ENCODE measurements at places on chromosomes 5 and 9.

- DNase-seq = no peak
These were observed 16.7 kb upstream of the CD74 start for GRCh38 chr5:150429410-150429873.

DNA sequence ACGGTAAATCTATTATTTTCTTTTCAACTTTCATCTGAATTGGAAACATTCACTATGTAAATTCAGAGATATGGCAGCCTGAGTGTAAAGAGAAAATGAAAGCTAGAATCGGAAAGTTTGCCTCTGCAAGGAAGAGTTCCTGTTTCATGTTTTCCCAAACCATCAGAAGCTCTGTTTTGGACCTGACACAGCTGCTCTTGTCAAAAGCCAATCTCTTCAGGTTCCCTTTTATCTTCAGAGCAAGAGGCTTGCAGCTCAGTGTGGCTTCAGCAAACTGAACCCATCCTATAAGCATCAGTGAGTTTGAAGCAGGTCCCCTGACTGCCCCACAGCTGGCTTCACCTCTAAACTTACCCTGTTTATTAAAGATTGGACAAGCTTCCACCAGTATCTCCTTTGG lies 1099.7 kb downstream of the DTWD2 start:
- DNase-seq = no peak

DNA sequence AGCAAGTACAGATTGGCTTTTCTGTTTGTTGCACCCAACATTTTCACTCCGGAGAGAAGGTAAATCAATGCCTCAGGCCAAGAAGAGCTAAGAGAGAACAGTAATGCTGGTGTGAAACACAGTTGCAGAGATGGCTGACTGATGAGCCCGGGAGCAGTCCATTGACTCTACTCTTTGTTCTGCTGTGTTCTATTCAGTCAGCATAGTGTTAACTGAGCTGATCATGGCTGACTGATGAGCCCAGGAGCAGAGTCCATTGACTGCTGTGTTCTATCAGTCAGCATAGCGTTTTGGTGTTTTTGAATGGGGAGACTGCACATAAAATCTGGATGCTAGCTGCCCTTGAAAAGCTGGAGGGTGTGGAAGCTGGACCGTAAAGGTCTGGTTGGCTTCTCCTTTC lies 141.4 kb downstream of the FRMD3 start:
- DNase-seq = no peak

DNA sequence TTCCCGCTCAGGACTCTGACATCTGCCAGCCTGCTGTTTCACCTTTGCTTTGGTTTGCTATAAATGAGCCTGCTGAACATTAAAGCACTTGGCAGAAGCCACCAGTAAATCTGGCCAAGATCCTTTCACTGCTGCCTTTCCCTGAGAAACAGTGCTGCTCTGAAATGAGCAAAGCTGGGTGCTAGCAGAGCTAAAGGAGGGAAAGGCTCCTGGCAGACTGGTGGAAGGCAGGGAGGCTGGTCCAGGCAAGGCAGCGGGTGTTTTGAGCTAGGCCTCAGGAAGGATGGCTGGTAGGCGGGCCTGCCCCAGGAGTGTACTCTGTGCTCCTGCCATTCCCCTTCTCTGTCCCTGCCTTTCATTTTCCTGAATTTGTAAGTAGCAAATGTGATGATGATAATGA lies 52.5 kb upstream of the PTGS1 start:
- DNase-seq = no peak

DNA sequence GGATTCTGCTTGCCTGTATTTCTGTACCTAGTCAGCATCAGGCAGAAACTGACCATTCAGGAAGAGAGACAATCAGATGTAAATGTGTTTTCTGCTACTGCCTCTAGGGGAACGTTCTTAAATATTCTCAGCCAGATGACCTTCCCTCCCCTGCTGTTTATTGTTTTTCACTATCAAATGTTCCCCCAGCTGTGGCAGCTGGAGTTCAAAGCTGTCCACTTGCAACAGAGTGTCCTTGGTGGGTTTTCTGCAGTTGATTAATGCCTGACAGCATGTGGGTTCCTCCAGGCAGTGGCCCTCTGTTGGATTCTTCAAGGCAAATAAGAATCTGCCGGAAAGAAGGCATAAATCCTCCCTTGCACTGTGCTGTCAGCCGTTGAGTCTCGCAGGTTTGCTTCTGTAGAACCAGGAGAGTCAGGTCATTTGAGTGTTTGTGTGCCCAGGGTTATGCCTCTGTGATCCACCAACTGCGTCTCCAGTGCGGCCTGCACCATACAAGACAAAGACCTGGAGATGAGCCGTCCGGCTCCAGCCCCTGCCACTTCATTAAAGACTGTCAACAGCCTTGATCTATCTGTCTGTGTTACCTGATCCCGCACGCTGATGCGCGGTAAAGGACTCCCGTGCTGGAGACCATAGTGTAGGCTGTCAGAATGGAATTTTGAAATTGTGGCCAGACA lies 203.4 kb downstream of the GADD45G start:
- DNase-seq = no peak

DNA sequence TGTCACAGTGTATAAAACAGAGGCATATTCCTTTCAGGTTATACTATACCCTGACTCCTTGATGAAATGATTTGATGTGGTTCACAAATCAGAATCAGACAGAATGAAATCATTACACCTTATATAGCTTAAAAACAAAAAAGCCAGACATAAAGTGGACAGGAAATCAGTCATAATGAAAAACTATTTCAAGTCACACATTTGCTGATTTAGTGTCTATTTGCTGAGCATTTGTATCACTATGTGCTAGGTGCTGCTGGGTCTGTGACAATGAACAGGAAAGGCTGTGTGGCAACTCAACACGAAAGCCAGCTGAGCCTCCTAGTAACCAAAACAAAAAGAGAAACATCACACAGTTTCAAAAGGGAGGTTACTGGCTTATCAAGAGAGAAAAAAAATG lies 194.0 kb downstream of the EFNA5 start:
- DNase-seq = no peak

- DNase-seq = peak; percentile 72
These were observed 49.3 kb upstream of the ZNF366 start for GRCh38 chr5:72556351-72557166.

- no peak for DNase-seq
These were observed 170.3 kb upstream of the FTMT start for GRCh38 chr5:121681229-121681855.

GRCh38 chr5:139707445-139708003 lies 59.4 kb downstream of the CXXC5 start:
- no peak for DNase-seq

GRCh38 chr5:130198927-130199326 lies 294.7 kb downstream of the CHSY3 start:
- no peak for DNase-seq

GRCh38 chr5:137921931-137922330 lies 32.7 kb downstream of the PKD2L2 start:
- no peak for DNase-seq

DNA sequence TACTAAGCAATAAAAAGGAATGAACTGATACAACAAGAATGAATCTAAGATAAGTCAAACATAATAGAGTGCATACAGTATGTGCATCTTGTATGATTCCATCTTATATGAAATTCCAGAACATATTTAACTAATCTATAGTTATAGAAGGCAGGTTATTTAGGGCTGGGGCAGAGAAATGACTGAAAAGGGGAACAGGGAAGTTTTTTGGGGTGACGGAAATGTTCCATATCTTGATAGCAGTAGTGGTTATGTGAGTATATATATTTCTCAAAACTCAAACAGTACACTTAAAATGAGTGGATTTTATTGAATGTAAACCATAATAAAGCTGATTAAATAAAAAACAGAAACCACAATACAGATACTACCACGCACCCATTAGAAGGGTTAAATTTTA lies 24.6 kb downstream of the FBXW11 start:
- DNase-seq = no peak

GRCh38 chr9:71683598-71684235 lies 84.6 kb downstream of the CEMIP2 start:
- no peak for DNase-seq

- DNase-seq = no peak
These were observed 126.4 kb downstream of the GAPVD1 start for GRCh38 chr9:125387861-125388524.

DNA sequence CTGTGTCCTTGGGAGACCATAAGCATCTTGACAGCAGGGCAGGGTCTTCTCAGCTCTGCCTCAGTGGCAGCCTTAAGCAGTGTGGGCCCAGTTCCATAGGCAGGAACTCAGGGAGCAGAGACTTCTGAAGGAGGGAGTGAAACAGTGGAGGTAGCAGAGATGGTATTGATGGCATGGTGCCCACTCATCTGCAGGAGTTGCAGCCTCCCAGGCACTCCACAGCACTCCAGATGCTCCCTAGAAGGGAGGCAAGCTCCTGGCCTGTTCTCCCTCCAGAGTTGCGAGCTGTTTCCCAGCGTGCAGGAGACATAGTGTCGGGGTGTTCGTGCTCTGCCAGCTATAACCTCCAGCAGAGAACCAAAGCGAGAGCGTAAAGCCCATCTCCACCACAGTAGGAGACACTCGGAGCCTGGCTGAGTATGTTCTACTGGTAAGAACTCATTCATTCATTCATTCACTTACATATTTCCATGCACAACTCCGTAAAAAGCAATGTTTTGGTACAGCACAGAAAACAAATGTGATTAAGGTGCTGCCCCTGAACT lies 31.4 kb upstream of the UNC5A start:
- no peak for DNase-seq

DNA sequence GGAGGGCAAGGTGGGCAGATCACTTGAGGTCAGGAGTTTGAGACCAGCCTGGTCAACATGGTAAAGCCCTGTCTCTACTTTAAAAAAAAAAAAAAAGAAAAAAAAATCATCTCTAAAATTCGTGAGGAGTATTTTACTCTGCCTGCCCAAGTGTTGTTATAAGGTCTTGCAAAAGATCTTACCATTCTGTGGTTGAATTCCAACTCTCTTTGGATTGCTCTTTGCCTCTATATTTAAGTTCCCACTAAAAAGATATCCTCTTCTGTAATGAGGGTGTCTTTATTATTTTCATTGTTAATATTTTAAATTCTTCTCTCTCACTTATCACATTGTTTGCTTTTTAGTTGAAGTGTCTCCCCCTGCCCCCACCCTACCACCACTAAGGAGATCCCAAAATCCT lies 33.4 kb downstream of the CREBRF start:
- DNase-seq = no peak

DNA sequence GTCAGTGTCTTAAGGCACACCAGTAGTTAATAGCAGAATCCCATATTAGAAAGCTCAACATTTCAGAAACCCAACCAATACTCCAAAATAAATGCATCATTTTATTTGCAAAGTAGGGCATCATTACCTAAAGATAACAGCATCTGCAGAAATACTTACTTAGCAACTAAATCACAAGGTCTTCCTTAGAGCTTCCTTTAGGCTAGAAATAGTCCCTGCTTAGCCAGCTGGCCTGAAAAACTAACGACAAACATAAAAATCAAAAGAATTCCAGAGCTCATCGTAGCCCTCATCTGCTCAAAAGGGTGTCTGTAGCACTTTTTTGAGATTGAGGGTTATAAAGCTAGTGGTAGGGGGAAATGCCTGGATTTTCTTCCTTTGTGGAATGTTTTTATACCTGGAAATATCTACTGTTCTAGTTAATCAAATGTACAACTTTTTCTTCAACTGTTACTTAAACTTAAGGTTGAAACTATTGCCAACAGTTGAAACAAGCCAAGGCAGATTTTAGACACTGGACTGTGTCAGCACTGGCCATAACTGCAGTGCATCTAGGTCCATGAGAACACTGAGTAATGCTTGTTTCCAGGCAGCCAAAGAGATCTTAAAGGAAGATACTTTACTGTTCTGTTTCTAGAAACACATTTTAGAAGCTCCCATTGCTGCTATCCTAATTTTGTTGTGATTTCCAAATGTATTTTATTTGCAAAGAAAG lies 129.4 kb upstream of the RASA1 start:
- DNase-seq = no peak

- DNase-seq = no peak
These were observed 681 bp downstream of the F2R start for GRCh38 chr5:76716456-76717157.

DNA sequence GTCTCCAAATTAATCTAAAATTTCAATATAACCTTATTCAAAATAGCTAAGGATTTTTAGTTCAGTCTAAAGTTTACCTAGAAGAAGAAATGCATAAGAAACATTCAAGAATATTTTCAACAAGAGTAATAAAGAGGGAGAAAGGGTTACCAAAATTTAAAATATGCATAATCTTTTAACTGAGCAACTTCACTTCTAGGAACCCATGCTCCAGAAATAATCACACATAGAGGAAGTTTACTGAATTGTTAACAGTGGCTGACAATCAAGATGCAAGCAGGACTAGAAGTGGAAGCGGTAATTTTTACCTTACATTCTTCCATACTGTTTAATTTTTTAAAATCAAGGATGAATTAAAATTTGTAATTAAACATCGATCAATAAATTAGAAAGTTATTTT lies 1.9 kb downstream of the PJA2 start:
- DNase-seq = no peak

- no peak for DNase-seq
These were observed 92.4 kb upstream of the SLC1A1 start for GRCh38 chr9:4397917-4398316.

GRCh38 chr9:93471124-93471523 lies 17.7 kb upstream of the FAM120AOS start:
- no peak for DNase-seq

GRCh38 chr9:86241216-86241615 lies 18.2 kb downstream of the C9orf153 start:
- no peak for DNase-seq

DNA sequence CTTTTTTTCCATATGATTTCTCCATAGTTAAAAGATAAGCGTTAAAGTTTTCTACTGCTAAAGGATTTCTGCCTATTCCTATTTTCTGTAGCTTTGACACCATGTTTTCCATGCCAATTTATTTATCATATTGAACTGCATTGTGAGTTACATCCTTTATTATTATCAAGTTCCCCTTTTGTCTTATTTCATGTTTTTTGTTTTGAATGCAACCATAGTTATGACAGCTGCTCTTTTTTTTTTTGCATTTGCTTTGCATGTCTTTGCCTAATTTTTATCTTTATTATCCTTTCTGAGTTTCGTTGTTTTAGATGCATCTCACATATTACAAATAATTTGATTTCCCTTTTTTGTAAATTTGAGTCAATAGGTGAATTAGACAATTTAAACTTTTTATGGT lies 161.5 kb downstream of the DEPDC1B start:
- no peak for DNase-seq

DNA sequence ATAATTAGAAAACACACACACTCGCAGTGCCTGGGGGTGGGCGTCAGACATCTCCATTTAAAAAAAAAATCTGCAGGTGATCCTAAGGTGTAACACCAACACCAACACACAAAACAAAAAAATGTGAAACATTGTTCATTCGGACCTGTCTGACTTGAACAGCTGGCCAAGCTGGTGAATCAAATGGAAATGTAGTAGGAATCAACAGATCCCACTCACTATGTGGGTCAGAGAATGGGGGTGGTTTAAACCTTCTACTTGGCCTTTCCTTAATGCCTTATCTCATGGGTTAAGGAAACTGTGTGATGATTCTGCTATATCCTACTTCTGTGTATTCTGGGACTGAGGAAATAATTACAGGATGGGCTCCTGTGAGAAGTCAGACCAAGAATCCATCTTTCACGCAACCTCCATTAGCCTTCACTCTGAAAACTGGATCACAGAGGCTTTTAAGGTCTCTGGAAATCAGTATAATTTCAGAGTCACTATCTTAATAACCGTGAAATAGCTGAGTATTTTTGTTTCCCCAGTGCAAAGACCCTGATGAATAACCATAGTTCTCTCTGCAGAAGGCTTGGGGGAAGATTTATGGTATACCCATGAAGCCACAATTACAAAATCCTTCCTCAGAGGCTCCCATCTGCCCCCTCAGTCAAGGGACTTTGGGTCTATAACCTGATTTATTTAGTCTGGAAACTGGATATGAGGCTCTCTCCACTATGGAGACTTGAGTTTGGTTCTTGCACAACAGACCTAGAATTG lies 17.2 kb upstream of the MCCC2 start:
- no peak for DNase-seq

- no peak for DNase-seq
These were observed 396.2 kb downstream of the KCTD16 start for GRCh38 chr5:144566747-144567420.

All from psoas muscle (tissue), 8 donors.